ENCODE measurements at places on chromosomes 1 and 21. TPM values are rescaled to one million over a fixed set of nuclear protein-coding genes. Genes with fewer than 3 reads are reported as not detected.

The SH3BGR gene
- 5.0 TPM for total RNA-seq

The C1orf115 gene
- total RNA-seq: 1.3 TPM

The TACSTD2 gene
- total RNA-seq: 246 TPM

The PDZK1 gene
- total RNA-seq: 0.26 TPM

The MYOM3 gene
- total RNA-seq: under 0.01 TPM

The RORC gene
- 0.26 TPM for total RNA-seq

The TRPM2 gene
- under 0.01 TPM for total RNA-seq

The CFAP74 gene
- not detected for total RNA-seq

The VASH2 gene
- not detected for total RNA-seq

The MEGF6 gene
- 1.3 TPM for total RNA-seq

The DNAI4 gene
- total RNA-seq: 4.6 TPM

The RAB7B gene
- 4.9 TPM for total RNA-seq

The AVPR1B gene
- total RNA-seq: not detected

The C1orf87 gene
- not detected for total RNA-seq

The ZP4 gene
- not detected for total RNA-seq

The DIO1 gene
- total RNA-seq: not detected

The GLIS1 gene
- under 0.01 TPM for total RNA-seq

The KRTAP19-4 gene
- not detected for total RNA-seq

The SYPL2 gene
- total RNA-seq: not detected

The MSH4 gene
- 0.51 TPM for total RNA-seq

The POU3F1 gene
- under 0.01 TPM for total RNA-seq

The IL19 gene
- total RNA-seq: not detected

The HOOK1 gene
- total RNA-seq: 14.6 TPM

The S100A7 gene
- total RNA-seq: 0.38 TPM

The ANGPTL1 gene
- not detected for total RNA-seq

The EPB41 gene
- total RNA-seq: 21.6 TPM

The FOXD3 gene
- not detected for total RNA-seq

The NVL gene
- total RNA-seq: 23.7 TPM

The PDZK1IP1 gene
- total RNA-seq: 0.26 TPM

The GNG4 gene
- total RNA-seq: not detected

The PRDM16 gene
- total RNA-seq: 13.4 TPM

The ITLN2 gene
- total RNA-seq: not detected

The CRNN gene
- 6.6 TPM for total RNA-seq

The KLHDC7A gene
- total RNA-seq: under 0.01 TPM

The MAP3K21 gene
- total RNA-seq: 6.9 TPM

The OR6N1 gene
- total RNA-seq: not detected
